ENCODE measurements at places on chromosomes 6 and 20.

- no peak for DNase-seq
Observed at GRCh38 chr6:10373642-10374359, 41.1 kb downstream of the TFAP2A start.

DNA sequence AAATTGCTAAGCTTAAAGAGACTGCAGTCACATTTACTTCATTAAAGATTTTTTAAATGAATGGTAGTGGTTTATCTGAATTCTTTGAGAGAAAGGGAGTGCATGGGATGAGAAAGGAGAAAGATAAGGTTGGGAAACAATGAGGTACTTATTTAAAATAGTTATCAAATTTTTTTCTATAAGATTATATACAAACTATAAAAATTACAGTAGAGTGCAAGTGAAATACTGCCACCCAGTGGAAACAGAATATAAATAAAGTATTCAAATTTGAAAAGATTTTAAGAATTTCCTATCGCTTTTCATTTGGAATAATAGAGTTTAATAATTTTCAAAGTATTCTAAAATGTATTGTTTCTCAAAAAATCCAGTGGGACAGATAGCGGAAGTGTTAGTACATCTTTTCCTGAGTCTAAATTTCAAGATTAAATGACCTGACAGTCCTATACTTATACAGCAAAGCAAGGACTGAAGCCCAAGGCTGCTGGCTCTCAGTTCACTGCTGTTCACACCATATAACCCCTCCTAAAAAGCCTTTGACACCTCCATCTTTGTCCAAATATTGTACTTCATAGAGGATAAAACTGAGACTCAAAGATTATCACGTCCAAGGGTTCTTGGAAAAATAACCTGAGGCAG, 31.1 kb downstream of the EPM2A start:
- DNase-seq = no peak

DNA sequence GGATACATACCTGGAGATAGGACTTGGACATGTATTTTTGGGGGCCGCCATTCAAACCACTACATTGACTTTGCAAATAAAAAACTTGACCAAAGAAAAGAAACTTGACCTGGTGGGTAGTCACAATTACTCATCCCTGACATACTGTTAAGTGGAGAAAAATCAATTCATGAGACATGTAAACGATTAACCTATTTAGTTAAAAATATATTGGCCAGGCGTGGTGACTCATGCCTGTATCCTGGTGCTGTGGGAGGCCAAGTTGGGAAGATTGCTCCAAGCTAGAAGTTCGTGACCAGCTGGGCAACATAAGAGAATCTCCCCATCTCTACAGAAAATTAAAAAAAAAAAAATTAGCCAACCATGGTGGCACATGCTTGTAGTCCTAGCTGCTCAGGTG, 2.5 kb upstream of the SRSF12 start:
- DNase-seq = no peak

DNA sequence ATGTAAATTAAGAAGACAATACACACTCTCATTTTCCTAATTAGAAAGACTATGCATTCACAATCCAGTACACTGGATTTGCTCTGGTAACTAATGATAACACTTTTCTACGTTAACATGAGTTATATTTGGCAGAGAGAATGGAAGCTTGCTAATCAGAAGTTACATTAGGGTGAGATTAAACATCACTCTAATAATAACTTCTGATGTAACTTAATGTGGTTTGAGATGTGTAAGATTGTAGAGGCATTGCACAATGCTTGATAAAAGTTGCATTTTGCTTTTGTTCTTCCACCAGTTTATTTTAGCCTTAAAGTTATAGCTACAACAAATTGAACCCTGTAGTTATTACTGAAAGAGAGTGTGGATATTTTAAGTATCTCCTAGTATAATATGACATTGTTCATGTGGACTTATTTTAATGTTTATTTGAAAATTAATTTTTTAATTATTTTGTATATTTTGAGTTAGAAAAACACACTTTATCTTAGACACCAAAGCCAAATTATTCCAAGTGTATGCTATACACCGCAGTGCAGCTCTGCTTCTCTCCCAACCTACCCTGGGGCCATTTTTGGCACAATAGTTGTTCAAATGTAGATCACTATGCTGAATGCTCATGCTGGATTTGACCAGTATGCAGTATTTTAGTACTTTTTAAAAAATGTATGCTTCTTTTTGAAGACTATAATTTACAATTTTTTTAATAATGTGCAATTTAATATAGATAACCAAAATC, 143.2 kb downstream of the SLC16A10 start:
- no peak for DNase-seq

GRCh38 chr20:5065879-5066383, 53.8 kb downstream of the PCNA start:
- DNase-seq = no peak

DNA sequence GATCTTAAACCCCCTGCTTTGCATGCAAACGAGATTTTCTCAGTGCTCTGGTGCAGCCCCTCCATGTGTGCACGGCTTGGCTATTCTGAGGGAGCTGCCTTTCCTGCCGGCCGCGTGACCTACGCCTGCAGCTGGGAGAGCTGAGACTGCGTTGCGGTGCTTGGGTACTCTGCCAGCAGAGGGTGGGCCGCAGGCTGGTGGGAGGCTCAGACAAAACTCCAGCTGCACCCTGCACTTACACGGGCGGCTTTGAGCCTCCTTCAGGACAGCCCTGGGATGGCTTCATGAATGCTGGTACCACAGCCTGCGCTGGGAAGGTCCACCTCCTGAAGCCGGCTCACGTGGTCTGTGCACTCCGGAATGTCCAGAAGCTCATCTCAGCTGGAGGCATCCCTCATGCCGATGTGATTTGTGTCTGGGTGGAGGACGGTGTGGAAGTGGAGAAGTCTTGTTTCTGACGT, 223.7 kb downstream of the DLL1 start:
- DNase-seq = peak; percentile 7

DNA sequence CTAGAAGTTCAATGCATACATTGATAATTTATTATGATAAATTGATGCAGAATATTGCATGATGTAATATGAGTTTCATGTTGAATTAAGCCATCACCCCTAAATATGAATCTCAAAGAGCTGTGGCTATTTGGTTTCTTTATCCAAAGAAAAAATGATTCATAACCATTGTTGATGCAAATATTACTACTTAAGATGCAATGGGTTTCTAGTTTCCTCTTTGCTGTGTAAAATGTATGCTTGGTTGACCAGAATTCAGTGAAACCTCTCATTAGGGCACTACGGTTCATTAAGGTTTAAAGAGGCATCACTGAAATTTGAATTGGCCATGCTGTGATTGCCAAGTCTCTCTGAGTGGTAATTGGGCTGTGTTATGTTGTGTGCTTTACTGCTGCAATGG, 492.5 kb upstream of the FLRT3 start:
- no peak for DNase-seq

GRCh38 chr6:161949531-161949930, 675.7 kb upstream of the AGPAT4 start:
- DNase-seq = no peak

GRCh38 chr20:43057317-43057716, 132.4 kb downstream of the PTPRT start:
- DNase-seq = no peak

DNA sequence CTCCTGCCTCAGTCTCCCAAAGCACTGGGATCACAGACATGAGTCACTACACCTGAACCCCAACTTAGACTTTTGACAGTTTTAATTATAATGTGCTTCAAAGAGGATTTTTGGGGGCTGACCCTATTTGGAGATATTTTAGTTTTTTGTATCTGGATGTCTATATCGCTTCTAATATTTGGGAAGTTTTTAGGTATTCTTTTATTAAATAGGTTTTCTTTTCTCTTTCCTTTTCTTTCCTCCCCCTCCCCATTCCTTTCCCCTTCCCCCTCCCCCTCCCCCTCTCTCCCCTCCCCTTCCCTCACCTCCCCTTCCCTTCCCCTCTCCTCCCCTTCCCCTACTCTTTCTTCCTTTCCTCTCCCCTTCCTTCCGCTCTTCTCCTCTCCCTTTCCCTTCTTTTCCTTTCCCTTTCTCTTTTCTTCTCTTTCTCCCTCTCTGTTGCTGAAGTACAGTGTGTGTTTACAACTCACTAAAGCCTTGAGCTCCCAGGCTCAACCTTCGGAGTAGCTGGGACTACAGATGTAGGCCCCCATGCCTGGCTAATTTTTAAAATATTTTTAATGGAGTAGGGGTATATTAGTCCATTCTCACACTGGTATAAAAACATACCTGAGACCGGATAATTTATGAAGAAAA, 24.4 kb upstream of the NKX2-4 start:
- no peak for DNase-seq

GRCh38 chr6:161422710-161423680, 149.1 kb upstream of the AGPAT4 start:
- no peak for DNase-seq

GRCh38 chr20:4067600-4068261, 52.4 kb upstream of the RNF24 start:
- no peak for DNase-seq

GRCh38 chr6:158627940-158628211, 16.7 kb downstream of the DYNLT1 start:
- no peak for DNase-seq

DNA sequence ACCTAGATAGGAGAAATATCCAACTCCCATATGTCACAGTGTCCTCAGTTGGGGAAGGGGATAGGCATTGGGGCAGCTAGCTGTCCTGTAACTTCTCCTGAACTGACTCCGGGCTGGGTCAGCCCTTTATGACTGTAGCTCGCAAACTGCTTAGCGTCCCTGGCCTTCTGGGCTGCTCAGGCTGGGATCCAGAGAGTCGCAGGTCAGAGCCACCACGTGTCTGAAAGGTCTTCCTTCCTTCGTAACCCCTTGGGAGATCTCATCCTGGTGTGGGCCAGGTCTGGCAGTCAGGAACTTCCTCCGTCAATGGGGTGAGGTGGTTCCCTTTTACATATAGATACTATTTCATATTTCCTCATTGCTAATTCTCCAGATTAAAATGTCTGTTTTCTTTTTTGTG, 28.8 kb upstream of the HINT3 start:
- no peak for DNase-seq

DNA sequence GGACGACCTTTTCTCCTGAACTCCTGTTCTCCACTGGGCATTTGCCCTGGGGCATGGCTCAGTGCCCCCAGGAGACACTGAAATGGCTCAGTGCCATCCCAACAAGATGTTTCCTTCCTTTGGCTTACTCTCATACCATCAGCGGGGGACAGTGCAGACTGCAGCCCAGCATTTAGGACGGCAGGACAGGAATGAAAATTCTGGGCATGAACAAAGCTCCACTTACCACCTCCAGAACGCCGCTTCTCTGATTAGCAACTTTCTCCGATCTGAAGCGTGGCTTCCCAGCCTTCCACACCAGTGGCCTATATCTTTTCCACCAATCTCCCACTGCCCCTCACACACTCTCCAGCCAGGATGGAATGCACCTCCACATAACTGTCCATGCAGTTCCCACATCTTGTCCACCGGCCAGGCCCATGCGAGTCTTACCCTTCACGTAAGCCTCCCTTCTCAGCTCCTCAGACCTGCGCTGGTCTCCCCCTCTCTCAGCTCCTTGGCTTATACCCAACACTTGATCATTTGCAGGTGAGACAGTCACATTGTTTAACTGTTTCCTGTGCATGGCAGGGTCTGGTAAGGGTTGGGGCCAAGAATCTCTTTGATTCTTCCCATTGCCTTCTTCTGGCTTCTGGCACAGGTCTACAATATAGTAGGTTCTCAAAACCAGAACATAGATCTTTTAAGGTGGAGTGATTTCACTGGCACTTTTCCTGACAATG, 114.5 kb downstream of the FYN start:
- DNase-seq = no peak

- no peak for DNase-seq
Observed at GRCh38 chr6:25900843-25901242, 26.8 kb upstream of the SLC17A3 start.

- no peak for DNase-seq
Observed at GRCh38 chr6:147423111-147423510, 85.4 kb upstream of the SAMD5 start.
